ENCODE measurements at places on chromosomes 5 and 9. TPM values are rescaled to one million over a fixed set of nuclear protein-coding genes. Genes with fewer than 3 reads are reported as not detected.

HRCT1 gene
- polyA plus RNA-seq, result not detected

SUSD3 gene
- polyA plus RNA-seq, result not detected

NME5 gene
- polyA plus RNA-seq, result 10.4 TPM

CER1 gene
- not detected for polyA plus RNA-seq

SPINK6 gene
- not detected for polyA plus RNA-seq

COL27A1 gene
- polyA plus RNA-seq, result 13.4 TPM

All from cardiac muscle cell (in vitro differentiated cells and primary cell).